ENCODE measurements at places on chromosomes 6 and 20. TPM values are rescaled to one million over a fixed set of nuclear protein-coding genes. Genes with fewer than 3 reads are reported as not detected.

- no peak for DNase-seq
- peaks cover 22% of the 10 kb centered on the region for H3K36me3 ChIP-seq
- no peak overlapping the region for H3K4me3 ChIP-seq
- no peaks in the 10 kb centered on the region for H3K27me3 ChIP-seq
- peaks cover 38% of the 10 kb centered on the region for H3K4me1 ChIP-seq
Measured at GRCh38 chr6:15352845-15353244, 107.0 kb downstream of the JARID2 start.

DNA sequence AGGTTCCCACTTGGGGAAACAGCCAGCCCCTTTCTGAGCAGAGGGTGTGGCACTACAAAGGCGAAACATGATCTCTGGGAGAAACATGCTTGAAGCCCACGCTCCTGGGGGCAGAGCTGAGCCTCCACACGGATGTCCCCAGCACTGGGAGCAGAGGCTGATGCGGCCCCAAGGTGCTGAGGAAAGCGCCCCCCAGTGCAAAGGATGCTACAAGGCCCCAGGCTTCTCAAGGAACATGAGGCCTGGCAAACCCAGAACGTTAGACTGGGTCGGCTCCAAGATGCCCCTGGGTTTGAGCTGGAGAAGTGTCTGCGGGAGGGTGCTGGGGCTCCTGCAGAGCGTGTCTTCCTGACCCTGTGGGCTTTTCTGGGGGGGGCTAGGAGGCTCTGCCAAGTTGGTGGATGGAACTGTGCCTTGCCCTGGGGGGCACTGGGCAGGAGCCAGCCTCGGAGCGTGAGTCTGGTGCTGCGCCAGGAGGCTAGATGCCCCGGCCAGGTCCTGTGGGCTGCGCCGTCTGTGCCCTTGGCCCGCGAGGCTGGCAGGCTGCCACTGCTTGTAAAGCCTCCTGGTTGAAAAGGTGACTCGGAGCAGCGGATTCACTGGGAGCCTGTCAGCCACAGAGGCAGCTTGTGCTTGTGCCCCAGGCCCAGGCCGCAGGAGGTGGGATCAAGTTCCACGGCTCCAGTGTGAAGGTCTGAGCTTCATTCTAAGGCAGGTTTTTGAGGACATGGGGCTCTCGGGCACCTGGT is 8.1 kb downstream of the SYNJ2 start:
- no peak for DNase-seq
- peaks cover 11% of the 10 kb centered on the region for H3K36me3 ChIP-seq
- H3K27ac ChIP-seq: peak overlapping the region; percentile 87
- H3K4me3 ChIP-seq: peak overlapping the region; percentile 76
- H3K27me3 ChIP-seq: no peaks in the 10 kb centered on the region
- H3K4me1 ChIP-seq: peaks cover 50% of the 10 kb centered on the region

- no peaks in the 10 kb centered on the region for H3K4me1 ChIP-seq
- DNase-seq: no peak
- peaks cover 9% of the 10 kb centered on the region for H3K27me3 ChIP-seq
Measured at GRCh38 chr20:33322456-33322855, 39.4 kb downstream of the BPIFB1 start.

The DZANK1 gene
- 2.2 TPM for total RNA-seq

Measured in activated naive CD8-positive, alpha-beta T cell treated with anti-CD3 and anti-CD28 coated beads, Interleukin-2, amount 10 ng/mL, durations not matched to agents 7 days and 5 days (primary cell).